ENCODE measurements at places on chromosomes 4 and X.
A peak's percentile ranks its signal among the peaks of the same experiment; 100 is the strongest.

DNA sequence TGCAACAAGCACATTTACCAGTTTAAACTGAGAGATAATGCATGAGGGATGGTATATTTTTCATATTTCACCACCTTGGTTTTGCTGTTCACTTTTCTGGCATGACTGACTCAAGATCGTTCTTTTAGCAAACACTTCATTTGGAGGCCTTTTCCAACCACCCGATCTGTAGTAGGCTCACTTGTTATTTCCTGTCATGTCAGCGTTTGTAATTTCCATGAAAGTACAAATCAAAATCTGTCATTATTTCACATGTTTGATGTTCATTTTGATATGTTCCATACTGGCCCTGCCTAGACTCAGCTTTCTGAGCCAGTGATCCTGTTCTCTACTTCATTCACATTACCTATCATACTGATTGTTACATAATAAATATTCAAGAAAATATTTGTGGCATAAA lies 1888.3 kb upstream of the PCDH7 start:
- DNase-seq, result no peak

GRCh38 chrX:100768679-100769338 lies 36.9 kb upstream of the SYTL4 start:
- DNase-seq, result peak; percentile 72

GRCh38 chr4:81982846-81983540 lies 390.8 kb downstream of the HNRNPD start:
- DNase-seq, result no peak

DNA sequence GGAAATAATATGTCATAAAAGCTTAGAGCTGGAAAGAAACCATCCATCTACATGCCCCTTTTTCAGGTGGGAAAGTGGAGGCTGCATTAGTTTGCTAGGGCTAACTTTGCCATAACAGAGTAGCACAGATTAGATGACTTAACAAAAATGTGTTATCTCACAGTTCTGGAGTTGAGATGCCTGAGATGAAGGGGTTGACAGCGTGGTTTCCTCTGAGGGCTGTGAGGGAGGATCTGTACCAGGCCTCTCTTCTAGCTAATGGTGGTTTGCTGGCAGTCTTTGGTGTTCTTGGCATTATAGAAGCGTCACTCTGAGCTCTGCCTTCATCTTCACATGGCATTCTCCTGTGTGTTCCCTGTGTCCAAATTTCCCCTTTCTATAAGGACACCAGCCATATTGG lies 2.4 kb downstream of the CHRNA9 start:
- DNase-seq, result no peak

- no peak for DNase-seq
Observed at GRCh38 chrX:11103006-11103405, 8.1 kb upstream of the HCCS start.
